Fibroblast of villous mesenchyme (primary cell): ENCODE measurements at places on chromosomes 12 and 14. TPM values are rescaled to one million over a fixed set of nuclear protein-coding genes. Genes with fewer than 3 reads are reported as not detected.
A peak's percentile ranks its signal among the peaks of the same experiment; 100 is the strongest.

- no peak for DNase-seq
Measured at GRCh38 chr14:101363261-101363555, 198.1 kb upstream of the DIO3 start.

DNA sequence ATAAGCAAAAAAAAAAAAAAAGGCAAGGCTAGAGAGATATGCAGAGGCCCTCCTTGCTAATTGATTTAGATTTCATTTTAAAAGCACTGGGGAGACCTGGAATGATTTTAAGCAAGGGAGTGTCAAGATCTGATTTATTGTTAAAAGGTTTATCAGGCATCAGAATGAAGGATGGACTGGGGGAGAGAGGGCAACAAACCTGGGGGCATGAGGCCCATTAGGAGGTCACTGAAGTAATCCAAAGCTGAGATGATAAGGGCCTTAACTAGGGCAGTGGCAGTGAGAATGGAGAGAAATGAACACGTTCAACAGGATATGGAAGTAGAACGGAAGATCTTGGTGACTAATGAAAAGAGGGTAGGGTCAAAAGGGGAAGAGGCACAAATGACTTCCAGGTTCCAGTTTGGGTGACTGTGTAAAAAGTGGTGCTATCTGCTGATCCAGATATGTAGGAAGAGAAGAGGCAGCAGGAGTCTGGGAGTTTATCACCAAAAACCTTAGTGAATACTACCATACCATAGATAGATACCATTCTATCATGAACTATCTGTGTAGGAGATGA is 24.0 kb downstream of the KITLG start:
- DNase-seq, result no peak

GRCh38 chr12:124390442-124391097 is 95.7 kb downstream of the RFLNA start:
- peak; percentile 84 for DNase-seq

SOAT2 gene
- not detected in 2 replicates for total RNA-seq

HCAR3 gene
- total RNA-seq, result not detected in 2 replicates

DNA sequence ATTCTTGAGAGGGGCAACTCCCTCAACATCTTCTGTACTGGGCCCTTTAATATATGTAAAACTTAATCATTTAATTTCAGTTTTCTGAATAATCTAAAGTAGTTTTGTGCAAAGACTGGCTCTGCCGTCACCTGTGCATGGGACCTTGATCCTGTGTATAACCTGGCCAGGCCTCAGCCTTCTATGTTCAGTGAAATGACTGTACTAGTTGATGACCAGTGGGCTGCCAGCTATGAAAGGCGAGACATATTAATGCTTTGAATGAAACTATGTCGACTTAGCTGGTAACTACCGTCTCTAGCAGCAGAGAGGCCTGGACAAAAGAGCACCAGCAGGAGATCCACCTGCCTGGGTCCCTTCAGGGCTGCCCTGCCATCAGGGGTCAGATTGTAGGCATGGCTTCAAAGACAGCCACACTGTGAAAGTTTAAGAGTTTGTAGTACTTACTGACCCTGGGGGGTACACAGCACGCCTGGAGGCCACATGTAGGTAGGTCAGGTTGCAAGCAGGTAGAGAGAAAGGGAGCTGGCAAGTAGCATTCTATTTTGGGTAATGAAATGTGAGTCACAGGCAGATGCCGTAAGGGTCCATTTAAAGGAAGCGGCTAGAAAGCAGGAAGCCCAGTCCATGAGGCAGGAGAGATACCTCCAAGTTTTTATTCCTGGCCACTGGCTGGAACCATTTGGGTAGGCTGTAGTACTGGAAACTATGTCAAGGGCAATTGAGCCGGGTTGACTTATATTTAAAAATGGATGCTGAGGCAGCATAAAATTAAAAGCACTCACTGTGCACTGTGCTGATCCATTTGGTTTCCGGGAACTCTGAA is 77.2 kb downstream of the BHLHE41 start:
- no peak for DNase-seq

GRCh38 chr12:59911516-59911915 is 315.7 kb downstream of the SLC16A7 start:
- no peak for DNase-seq

DNA sequence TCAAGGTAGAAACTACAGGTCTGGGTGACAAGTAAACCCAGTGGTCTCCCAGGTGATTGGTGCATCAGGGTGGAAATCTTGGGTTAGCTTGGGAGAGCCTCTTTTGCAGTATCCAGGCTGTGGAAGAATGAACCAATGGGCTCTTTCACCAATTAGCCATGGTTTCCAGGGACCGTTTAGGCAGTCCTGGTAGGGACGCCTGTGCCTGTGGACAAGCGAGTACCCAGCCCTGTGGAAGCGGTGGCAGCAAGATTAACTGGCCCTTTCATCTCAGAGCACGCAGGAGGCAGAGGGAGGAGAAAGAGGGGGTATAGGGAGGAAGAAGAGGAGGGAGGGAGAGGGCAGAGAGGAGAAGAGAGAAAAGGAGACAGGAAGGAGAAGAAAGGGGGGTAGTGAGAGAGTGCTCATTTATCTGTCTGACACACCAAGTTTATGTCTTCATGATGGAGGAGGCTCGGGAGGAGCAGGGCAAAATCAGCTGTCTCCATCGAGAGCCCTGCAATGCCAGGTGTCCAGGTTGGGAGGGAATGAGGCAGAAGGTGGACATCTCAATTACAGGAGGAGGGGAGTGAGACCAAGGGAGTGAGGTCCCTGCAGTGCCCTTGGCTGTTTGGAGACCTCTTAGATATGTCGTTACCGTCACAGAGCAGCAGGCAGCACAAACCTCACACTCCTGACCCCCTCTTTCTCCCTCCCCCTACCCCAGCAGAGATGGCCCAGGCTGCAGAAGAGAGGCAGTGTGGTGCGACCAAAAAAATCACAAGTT is 4.6 kb upstream of the ZDHHC22 start:
- DNase-seq, result no peak

DNA sequence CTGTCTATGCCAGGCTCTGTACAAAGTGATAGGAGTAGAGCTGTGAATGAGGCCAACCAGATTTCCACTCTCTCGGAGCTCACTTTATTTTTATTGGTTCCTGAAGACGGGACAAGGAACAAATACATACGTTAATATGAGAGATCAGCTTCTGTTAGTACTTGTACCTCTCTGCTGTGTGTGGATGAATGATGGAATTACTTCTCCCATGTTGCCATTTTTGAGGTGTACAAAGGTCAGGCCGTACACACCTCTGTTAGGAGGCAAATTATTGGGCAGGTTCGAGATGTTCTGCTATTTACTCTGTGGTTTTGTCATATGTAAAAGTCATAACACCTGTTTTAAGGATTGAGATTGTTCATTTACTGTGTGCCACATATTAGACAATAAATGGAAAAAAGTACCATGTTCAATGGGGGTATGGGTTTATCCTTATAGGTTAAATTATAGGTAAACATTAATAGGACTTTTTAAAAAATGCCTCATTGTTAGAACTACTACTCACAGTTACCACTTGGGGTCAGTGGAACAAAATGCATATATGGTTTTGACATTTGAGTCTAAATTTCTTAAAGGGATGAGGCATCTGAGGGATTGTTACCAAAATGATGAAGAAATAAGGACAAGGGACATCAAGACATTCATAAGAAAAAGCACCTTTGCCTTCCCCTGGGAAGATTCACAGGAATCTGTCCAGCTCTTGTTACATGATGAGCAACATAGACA is 26.9 kb downstream of the WBP11 start:
- no peak for DNase-seq

- no peak for DNase-seq
Measured at GRCh38 chr12:1797011-1797901, 23.1 kb upstream of the LRTM2 start.

DNA sequence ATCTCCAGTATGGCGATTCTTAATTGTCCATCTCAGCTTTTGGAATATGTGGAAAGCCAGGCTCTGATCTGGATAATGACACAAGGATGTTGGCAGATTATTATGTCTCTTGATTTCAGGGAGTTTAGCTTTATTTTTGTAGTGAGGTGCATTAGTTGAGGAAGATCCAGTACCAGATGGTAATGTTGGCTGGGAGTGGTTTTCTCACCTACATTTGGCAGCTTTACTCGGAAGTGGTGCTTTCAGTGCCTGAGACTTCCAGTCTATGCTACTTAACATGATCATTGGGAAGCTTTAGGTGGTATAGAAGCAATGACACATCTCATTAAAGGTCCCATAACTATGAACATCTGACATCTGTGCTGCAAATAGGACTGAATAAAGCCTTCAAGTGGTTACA is 7.5 kb downstream of the SLC15A5 start:
- no peak for DNase-seq

- DNase-seq, result peak; percentile 85
Measured at GRCh38 chr14:71166180-71166837, 259.1 kb downstream of the PCNX1 start.
